Urothelium cell line (cell line): ENCODE measurements at places on chromosomes 6 and 20.
A peak's percentile ranks its signal among the peaks of the same experiment; 100 is the strongest.

DNA sequence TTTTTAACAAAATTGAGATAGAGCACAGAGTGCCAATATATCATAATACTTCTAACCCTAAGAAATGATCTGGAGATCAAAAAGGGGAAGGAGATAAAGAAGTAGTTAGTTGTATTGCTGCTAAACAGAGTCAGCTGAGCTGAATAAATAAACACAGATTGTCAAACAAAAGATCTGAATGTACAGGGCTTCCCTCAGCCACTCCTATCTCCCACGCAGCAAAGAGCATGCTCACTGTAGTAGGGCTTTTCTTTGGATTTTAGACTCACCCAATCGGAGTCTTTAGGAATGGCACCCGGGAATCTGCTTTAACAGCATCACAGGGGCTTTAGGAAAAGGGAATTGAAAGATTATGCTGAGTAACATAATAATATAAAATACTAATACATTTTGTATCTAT lies 222.2 kb upstream of the STXBP5 start:
- DNase-seq, result no peak

DNA sequence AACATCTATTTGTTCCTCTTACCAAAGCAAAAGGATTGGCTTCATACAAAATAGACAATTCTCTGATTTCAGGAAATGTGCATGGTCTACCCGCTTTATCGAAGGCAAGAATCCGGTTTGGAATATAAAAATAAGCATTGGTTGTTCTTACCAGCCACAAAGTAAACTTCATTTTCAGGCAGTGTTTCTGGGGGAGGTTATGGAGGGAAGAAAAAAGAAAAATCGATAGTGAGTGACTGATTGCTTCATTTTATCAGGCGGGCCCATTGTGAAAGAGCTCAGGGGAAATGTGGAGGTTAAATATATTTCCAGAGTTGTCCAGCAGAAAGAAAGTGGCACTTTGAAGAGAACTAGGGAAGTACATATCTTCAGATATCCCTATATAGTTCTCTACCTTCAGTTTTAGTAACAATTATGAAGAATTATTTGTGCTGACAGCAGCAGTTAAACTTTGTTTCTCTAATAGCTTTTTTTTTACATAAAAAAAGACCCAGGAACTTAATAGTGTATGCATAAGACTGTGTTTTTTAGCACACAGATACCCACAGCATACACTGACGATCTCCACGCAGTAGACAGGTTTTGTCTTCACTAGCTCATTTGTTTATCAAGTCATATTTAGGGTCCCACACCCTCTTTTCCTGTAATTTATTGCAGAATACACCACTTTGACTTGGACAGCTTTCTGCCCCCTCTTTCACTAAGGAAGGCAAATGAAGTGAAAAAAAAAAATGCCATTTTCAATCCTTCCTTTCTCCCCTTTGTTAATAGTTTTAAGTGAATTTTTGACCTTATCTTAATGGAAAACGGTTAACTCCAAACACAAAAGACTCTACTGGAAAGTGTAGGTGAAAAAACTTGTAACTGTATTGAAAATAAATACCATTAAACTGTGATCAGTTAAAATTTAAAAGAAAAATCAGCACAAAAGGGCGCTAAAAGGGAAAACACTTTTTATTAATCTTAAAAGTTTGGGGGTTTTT lies 2.9 kb downstream of the POU3F2 start:
- DNase-seq, result no peak

- no peak for DNase-seq
These were observed 16.5 kb upstream of the SH3BGRL2 start for GRCh38 chr6:79614326-79615305.

GRCh38 chr6:53795702-53796450 lies 1.1 kb downstream of the LRRC1 start:
- DNase-seq, result peak; percentile 36

DNA sequence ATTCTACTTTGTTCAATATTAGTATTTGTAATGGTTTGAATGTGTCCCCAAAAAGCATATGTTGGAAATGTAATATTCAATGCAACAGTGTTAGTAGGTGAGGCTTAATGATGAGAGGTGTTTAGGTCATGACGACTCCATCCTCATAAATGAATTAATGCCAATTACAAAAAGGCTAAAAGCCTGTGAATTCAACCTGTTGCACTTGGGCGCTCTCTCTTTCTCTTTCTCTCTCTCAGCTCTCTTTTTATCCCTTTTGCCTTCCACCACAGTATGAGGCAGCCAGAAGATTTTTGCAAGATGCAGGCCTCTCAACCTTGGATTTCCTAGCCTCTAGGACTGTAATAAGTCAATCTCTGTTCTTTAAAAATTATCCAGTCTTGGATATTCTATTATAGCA lies 34.6 kb downstream of the PSMB9 start:
- DNase-seq, result no peak

DNA sequence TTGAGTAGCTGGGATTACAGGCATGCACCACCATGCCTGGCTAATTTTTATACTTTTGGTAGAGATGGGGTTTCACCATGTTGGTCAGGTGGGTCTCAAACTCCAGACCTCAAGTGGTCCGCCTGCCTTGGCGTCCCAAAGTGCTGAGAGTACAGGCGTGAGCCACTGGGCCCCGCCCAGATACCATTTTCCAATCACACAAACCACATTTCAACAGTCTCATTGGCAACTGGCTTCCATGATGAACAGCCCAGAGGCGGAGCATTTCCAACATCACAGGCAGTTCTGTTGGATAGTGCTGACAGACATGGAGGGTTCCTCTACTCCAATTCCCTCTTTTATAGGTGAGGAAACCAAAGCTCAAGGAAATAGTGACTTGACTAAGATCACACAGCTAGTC lies 43.9 kb upstream of the PLCB4 start:
- DNase-seq, result no peak

- no peak for DNase-seq
These were observed 14.8 kb upstream of the HLA-DRB1 start for GRCh38 chr6:32604434-32604877.

DNA sequence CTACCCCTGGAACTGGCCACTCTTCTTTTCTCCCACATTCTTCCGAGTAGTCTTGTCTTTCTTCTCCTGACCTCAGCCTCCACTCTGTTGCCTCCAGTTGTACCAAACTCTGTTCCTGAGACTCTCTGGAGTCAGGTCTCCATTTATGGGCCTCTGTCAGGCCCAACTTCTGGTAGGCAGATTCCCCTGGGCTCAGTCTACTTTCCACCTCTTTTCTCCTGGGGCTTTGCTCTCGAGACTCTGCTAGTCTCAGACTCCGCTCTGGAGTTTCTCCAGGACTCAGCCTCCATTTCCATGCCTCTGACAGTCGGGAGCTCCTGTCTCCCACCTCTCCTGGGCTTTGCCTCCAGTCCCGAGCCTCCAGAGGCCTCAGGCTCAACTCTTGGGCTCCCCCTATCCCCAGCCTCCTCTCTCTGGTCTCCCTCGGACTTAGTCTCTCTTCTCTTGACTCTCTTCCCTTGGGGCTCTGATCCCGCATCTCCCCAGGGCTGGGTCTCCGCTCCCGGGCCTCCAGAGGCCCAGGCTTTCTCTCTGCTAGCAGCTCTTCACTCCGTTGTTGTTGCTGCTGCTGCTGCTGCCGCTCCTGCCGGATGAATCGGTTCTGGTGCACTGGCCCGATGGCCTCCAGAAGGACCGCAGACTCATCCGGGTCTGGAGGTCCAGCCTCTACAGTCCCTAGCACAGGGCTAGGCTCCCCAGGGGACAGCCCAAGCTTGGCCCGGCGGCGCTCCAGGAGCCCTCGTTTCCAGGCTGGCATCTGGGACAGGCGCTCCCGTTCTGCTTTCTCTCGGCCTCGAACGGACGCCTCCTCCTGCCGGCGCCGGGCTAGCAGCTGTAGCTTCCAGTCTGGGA lies 1.1 kb downstream of the PPP1R18 start:
- DNase-seq, result no peak

GRCh38 chr6:170434117-170434820 lies 118.8 kb downstream of the PSMB1 start:
- DNase-seq, result no peak

- no peak for DNase-seq
These were observed 447.3 kb downstream of the MAFB start for GRCh38 chr20:40241596-40242343.

GRCh38 chr6:125507987-125508655 lies 206.4 kb upstream of the HDDC2 start:
- no peak for DNase-seq

DNA sequence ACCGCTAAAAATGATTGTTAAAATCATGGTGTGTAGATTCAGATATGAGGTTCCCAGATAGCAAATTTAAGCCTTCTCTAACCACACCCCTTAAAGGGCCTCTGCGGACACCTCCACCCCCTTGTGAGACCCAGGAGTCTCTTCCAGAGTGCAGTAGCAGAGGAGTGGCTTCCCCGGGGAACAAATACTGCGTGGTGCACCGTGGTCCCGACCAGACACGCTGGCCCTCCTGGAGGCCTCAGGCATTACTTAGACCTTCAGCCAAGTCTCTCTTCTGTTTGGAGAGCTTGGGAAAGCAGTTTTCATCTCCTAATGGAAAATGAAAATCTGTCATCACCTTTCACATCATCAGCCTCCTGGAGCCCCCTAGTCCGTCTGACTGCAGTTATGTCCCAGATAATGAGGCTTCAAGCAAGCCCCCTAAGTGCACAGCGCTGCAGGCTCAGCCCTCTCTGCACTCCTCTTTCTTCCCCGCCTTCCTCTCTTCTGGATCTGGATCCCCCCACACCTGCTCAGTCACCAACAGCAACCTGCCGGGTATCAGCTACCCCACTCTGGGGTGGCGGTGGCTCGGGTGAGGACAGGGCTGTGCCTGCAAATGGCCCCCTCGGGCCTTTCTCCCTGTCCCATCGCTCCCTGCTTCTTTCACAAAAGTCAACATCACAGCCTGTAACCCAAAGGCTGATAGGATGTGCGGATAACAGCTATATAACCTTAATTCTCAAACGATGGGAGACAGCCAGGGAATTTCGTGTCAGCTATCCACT lies 58.8 kb upstream of the TAGAP start:
- DNase-seq, result no peak

- DNase-seq, result no peak
These were observed 402.5 kb downstream of the CD83 start for GRCh38 chr6:14520029-14520428.

DNA sequence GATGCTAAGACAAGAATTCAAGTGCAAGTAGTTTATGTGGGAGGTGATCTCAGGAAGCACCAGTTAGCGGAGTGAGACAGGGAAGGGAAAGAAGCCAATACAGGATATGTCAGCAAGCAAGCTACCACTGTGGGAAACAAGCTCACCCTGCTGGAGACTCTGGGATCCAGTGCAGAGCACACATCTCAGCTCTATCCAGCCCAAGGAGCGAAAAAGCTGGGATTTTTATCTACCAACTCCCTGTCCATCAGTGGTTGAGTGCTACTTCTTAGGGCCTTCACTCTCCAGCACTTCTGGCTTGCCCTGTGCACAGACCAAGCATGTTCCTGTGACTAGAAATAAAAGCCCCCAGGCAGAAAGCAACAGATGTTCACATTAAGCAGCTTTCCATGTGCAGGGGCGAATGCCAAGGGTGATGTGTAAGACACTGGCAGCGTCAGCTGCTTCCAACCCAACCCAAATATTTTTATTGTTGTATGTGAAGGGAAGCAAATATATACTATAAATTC lies 10.8 kb upstream of the RNF24 start:
- peak; percentile 44 for DNase-seq

DNA sequence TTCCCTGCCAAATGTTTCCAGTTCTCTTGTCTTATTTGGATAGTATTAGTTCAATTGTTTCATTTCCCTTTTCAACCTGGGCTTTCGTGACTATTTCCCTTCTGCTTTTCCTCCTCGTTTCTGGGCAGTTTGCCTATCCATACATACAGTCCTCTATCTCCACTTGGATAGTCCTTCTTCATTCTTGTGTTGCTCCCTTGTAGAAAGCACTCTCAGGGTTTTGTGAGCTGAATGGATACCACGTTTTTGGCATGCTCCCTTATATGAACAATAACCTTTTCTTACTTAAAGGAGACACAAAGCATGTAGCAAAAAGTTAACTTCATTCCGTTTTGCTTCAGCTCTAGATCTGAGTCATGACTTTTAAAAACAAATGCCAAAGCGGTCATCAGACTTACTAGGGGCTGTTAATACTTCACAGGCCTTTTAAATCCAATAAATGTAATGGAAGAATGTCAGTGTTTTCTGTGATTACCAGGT lies 16.6 kb downstream of the CRYBG1 start:
- DNase-seq, result no peak

DNA sequence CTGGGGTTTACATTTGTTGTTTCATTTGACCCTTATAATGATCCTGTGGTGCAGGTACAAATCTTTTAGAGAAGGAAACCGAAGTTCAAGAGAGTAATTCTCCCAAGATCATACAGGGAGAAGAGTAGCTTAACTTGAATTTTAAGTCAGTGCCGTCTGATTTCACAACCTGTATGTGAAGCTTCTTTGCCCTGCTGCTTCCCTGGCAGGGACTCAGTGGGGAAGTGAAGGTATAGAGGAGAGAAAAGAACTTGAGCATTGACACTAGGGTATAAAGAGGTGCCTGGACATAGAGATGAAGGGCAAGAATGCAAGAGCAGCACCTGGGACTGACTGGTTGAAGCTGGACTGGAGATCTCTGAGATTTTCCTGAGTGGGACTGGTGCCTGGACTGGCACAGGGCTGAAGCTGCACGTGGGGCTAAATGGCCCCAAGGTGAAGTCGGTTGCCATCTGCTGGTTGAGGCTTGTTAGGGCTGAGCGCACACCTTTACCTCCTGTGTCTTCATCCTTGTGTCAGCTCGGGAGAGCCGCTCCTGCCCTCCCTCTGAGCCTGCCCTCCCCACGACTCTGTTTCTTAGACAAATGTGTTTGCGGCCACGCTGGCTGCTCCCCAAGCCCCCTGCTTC lies 41.8 kb downstream of the FARS2 start:
- DNase-seq, result peak; percentile 12

GRCh38 chr6:84764332-84765049 lies at the start of gene TBX18:
Gene TBX18 (minus strand): TSS chr6:84764598. CDS start chr6:84764181, 417 bp downstream.
- DNase-seq, result peak; percentile 88

DNA sequence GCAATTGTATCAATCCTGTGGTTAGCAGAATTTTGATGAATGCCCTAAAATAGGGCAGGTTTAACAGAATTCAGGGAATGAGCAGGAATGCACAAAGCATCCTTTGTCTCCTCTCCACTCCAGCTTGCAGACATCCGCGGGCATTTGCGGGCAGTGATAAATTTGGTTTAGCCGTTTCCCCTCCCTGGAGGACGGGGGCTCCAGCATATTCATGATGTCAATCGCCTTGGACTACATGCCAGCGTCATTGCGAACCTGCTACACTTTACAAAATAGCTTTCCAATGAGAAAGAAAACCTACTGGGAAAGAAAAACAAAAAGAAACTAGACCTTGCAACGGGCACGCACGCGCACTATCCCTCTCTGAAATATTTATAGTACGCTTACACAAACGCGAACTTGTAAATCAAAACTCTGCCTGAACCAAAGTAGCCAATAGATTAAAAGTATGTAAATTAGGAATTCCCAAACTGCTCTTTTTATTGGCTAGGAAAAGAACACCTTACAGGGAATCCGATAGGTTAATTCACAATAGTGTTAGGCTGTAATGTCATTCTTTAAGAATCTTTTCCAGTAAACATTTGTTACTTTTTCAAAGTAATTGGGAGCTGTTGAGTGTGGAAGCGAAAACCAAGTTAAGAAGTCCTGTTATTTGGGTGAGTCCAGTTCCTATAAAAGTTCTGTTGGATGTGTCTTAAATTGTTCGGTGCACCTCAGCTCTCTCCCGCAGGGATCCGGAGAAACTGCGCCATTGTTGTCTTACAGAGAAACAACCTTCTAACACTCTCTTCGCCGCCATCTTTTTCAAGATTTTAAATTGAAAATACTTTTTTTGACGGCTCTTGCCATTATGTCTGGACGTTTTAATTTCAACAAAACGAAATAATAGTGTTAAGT lies 136.7 kb downstream of the HFE start:
- DNase-seq, result peak; percentile 55
